ENCODE measurements at places on chromosomes 13 and 19.

DNA sequence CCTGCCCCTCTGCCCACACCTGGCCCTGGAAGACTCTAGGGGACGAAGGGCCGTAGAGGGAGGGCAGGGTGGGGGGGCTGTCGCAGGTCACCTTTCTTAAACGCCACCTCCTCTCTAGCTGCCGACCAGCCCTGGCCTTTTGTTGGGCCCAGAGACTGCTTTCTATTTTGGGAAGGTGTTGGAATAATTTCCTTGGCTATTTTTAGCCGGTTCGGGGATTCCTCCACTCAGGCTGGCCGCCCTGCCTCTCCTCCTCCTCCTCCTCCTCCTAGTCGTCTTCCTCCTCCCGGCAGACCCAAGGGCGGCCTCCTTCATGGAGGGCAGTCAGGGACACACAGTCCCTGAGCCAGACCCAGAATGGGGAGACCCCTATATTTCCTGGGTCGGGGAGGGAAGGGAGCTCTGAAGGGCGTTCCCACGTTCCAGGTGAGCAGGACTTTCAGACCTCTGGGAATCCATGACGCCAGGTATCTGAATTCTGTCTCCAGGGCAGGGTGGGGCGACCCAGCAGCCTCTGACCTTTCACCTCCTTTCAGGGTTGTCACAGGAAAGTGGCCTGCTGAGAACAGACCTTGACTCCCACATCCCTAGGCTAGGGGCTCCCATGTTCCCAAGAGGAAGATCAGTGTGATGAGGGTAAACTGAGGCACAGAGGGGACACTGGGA, 19.9 kb downstream of the GADD45B start:
- DNase-seq = no peak

DNA sequence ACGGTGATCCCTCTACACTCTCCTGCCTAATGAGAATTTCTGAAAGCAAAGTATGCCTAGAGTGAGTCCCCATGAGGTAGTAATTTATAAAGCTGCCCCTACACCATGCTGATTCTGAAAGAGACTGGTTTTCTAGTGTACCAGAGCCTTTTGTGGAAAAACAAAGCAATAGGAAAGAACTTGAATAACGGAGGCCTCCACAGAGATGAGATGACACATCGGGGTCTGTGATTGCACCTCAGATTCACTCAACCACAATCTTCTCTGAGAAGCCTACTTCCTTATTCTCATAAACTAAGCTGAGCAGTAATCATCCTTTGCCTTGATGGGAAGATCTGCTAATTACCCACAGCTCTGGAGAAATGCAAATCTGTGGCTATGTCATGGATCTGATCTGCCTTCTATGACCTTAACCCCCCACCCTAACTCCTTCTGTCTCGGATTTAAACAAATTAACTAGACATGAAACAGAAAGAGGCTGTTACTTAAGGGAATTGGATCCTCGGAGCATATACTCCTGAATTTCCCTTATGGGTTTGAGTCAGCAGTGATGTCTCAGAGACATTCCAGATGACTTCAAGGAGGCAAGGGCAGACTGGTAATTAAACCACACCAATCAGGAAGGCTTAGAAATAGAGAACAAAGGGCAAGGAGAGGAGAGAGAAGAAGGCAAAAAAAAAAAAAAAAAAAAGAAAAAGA, 128.0 kb downstream of the DCT start:
- DNase-seq = no peak

- no peak for DNase-seq
Measured at GRCh38 chr19:18741124-18742121, 49.7 kb downstream of the COMP start.

GRCh38 chr19:4456843-4457653, 546 bp downstream of the UBXN6 start:
- no peak for DNase-seq

GRCh38 chr19:934865-935479, 9.1 kb downstream of the ARID3A start:
- no peak for DNase-seq

DNA sequence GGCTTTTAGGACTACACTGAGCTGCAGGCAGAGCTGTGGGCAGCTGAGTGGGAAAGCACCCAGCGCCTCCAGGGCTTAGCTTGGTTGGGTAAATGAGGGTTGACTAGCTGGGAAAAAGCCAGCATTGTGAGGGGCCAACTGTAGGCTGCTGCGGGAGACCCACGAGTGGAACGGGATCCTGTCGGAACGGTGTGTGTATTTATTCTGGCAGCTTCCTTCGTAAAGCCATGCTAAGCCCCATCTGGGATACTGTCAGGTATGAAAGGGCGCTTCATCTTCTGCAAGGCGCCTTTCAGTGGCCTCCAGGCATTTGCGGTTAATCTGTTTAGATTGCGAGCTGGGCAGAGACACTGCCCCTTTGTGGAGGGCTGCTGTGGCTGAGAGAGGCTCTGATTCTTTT, 39.5 kb upstream of the CNMD start:
- DNase-seq = no peak

DNA sequence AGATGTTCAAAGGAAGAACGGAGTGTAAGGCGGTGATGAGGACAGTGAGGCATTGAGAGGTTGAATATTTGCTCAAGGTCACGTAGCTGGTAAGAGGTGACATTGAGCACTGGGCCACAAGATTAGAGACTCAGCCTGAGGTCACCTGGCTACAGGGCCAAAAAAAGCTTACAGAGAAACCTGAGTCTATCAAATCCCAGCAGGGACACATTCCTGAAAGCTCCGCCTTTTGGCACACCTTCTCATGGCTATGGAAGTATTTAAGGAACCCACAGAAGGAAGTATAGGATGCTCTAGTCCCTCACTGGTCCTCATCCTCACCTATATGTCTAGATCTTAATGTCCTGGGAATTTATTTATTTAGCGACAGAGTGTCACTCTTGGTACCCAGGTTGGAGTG, 17.4 kb downstream of the ZNF586 start:
- no peak for DNase-seq

Data from activated CD4-positive, CD25-positive, alpha-beta regulatory T cell treated with anti-CD3 and anti-CD28 coated beads, Interleukin-2, amount 50 U/mL, for 72 hours (primary cell).